Fibroblast of mammary gland (primary cell): ENCODE measurements at places on chromosomes 16 and 17.

- DNase-seq: peak; percentile 20
These were observed 55.1 kb upstream of the CORO6 start for GRCh38 chr17:29677824-29678223.

GRCh38 chr17:61223725-61224124 is 175.9 kb upstream of the TBX2 start:
- no peak for DNase-seq

DNA sequence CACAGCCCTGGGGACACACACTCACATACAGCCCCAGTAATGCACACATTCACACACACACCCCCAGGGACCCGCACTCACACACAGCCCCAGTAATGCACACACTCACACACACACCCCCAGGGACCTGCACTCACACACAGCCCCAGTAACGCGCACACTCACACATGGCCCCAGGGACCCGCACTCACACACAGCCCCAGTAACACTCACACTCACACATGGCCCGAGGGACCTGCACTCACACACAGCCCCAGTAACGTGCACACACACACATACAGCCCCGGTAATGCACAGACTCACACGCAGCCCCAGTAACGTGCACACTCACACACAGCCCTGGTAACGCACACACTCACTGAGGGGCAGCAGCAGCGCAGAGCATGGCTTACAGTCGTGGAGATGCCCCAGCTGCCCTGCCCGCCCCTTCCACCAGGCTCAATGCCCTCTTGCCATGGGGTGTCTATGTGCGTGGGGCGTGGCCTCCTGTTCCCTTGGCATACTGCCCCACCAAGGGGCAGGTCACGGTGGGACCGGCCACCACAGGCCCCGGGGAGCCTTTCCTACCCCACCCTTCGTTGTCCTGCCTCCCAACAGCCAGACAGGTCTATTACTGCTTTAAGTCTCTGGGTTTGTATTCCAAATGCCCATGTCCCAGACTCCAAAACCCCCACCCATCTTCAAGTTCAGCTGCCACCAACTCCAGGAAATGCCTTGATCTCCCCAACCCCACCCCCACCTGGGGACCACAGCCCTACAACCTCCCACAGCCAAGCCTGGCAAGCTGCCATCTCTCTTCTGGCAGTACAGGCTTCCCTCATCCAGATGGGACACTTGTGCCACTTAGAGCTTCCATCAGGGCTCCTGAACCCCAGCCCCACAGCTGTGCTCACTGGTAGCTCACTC is 2.7 kb downstream of the CCDC102A start:
- peak; percentile 4 for DNase-seq

- no peak for DNase-seq
These were observed 18.0 kb downstream of the ATPAF2 start for GRCh38 chr17:18020971-18021370.

GRCh38 chr16:19114359-19115147 is 789 bp downstream of the ITPRIPL2 start:
- DNase-seq: peak; percentile 67

DNA sequence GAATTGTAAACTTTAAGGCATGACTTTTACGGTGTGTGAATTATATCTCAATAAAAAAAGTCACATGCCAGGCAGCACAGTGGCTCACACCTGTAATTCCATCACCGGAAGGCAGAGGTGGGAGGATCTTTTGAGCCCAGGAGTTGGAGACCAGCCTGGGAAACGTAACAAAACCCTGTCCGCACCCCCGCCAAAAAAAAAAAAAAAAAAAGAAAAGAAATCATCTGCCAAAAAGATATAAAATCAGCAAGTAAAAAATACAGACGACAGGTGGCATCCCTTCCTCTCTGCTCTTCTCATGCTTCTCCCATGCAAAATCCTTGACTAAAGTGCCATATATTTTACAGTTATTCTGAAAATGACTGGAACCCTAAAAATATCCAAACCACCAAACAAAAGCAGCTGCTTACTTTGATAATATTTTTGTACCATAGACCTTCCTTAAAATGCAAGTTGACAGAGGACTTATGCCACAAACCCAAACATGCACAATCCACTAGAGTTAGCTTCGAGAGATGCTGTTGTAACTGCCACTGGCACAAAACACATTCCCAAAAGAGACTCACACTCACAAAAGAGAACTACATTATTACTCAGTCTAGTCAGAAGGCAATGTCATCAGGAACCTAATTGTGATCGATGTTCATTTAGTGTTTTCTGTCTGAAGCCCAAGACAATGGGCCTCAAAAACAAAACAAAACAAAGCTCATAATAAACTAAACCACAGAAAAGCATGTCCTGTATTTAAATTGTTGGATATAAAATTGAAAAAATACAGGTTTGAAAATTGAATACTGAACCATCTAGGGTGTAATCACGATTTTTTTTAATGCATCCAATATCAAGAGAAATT is 2.4 kb downstream of the CRLF3 start:
- no peak for DNase-seq

- no peak for DNase-seq
These were observed 79.8 kb downstream of the CMIP start for GRCh38 chr16:81524382-81524781.

DNA sequence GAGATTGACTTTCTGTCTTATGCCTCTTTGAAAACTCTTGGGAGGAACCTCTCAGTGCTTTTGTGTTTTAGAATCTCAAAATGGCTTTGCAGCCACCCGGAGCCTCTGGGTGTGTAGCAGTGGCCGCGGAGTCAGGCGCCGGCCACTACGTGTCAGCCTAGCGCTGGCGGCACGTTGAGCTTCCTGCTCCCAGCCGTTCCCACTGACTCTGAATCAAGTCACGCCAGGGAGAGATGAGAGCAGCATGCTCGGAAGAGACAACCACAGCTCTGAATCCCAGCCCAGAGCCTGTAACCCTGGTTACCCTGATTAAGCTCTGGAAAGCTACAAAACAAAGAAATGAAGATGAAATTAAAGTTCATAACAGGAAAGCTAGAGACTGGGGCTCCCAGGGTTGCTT is 97.4 kb upstream of the CACNG5 start:
- DNase-seq: peak; percentile 56

DNA sequence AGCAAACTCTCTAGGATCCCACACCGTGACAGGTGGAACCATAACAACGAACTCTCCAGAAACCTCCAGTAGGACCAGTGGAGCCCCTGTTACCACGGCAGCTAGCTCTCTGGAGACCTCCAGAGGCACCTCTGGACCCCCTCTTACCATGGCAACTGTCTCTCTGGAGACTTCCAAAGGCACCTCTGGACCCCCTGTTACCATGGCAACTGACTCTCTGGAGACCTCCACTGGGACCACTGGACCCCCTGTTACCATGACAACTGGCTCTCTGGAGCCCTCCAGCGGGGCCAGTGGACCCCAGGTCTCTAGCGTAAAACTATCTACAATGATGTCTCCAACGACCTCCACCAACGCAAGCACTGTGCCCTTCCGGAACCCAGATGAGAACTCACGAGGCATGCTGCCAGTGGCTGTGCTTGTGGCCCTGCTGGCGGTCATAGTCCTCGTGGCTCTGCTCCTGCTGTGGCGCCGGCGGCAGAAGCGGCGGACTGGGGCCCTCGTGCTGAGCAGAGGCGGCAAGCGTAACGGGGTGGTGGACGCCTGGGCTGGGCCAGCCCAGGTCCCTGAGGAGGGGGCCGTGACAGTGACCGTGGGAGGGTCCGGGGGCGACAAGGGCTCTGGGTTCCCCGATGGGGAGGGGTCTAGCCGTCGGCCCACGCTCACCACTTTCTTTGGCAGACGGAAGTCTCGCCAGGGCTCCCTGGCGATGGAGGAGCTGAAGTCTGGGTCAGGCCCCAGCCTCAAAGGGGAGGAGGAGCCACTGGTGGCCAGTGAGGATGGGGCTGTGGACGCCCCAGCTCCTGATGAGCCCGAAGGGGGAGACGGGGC is 1.3 kb downstream of the SPN start:
- no peak for DNase-seq
